ENCODE measurements at places on chromosomes 4 and X. TPM values are rescaled to one million over a fixed set of nuclear protein-coding genes. Genes with fewer than 3 reads are reported as not detected.
A peak's percentile ranks its signal among the peaks of the same experiment; 100 is the strongest.

DNA sequence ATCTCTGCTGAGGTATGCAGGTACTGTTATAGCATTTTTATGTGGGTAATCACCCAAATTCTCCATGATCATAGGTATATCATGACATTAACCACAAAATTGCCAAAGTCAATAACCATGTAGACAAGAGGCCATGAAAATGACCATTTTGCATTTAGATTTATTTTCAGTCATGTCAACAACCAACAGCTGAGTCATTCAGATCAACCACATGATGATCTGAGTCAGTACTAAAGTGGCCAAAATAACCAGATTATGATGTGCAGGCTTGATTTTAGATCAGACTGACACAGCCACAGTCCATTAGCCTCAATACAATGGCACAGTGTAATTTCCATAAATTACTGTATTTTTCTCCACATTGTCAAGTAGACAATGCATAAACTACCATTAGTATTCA, 240.5 kb downstream of the GRIA3 start:
- no peaks in the 10 kb centered on the region for H3K36me3 ChIP-seq
- no peak overlapping the region for H3K4me3 ChIP-seq
- H3K27me3 ChIP-seq = no peaks in the 10 kb centered on the region
- H3K27ac ChIP-seq = no peak overlapping the region
- DNase-seq = no peak

- H3K27ac ChIP-seq = no peak overlapping the region
- H3K36me3 ChIP-seq = no peaks in the 10 kb centered on the region
- H3K4me3 ChIP-seq = no peak overlapping the region
- no peaks in the 10 kb centered on the region for H3K4me1 ChIP-seq
- no peaks in the 10 kb centered on the region for H3K27me3 ChIP-seq
- no peak for DNase-seq
These were observed 81.5 kb downstream of the CLCN5 start for GRCh38 chrX:50003927-50004326.

DNA sequence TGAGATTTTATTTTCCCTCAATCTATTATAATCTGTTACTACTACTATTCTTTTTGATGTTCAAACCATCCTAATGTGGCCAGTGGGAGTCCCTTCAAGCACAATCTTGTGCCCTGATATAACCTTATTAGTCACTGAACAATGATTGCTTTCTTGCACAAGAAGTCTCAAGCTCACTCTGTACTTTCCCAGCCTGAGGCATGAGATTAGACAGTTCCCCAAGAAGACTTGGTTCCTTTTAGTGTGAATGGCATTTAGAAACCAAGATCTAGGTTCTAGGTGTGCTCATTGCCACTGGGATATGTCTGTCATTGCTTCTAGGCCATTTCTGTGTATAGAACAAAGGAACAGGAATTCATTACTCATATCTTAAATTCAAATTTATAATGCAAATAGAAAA, 28.0 kb upstream of the RBM41 start:
- H3K27ac ChIP-seq = no peak overlapping the region
- H3K27me3 ChIP-seq = peaks cover 2% of the 10 kb centered on the region
- H3K4me1 ChIP-seq = no peaks in the 10 kb centered on the region
- no peak for DNase-seq

DNA sequence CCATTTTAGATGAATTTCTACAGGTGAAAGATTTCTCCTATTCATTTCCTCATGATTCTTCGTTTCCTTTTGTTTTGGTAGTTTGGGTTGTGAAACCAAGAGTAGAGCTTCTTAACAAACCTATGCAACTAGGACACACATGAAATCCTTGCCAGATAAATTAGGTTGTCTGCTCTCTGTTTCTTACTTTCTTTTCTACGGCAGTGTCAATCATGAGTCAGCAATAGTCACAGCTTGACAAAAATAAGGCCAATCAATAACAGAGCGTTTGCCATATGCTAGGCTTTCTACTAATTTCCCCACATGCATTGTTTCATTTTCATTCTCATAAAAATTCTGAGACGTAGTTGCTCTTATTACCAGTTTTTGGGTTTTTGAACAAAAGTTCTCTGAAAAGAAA, 20.3 kb downstream of the CLRN2 start:
- H3K27ac ChIP-seq = no peak overlapping the region
- no peaks in the 10 kb centered on the region for H3K4me1 ChIP-seq
- no peak overlapping the region for H3K4me3 ChIP-seq
- DNase-seq = no peak
- H3K27me3 ChIP-seq = no peaks in the 10 kb centered on the region

GRCh38 chr4:126890994-126891393, 741.8 kb upstream of the INTU start:
- no peaks in the 10 kb centered on the region for H3K4me1 ChIP-seq
- no peak for DNase-seq
- no peaks in the 10 kb centered on the region for H3K36me3 ChIP-seq
- H3K4me3 ChIP-seq = no peak overlapping the region

DNA sequence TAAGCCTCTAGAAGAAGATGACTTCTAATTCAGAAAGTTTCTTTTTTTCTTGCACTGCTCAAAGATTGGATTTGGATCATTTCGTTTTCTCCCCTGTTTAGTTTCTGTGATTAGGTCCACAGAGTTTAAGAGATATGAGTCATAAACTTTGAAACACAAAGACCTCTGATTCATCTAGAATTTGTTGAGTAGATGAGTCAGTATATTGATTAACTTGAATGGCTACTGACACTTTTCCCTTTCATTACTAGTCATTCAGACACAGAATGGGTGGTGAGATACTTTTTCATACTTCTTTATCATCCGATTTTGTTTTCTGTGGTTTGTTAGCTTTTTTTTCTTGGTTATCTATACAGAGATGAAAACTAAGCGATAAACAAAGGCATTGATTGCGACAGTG, 34.1 kb upstream of the AFF2 start:
- no peaks in the 10 kb centered on the region for H3K27me3 ChIP-seq
- DNase-seq = no peak
- no peak overlapping the region for H3K27ac ChIP-seq
- H3K4me3 ChIP-seq = no peak overlapping the region
- no peaks in the 10 kb centered on the region for H3K36me3 ChIP-seq
- no peaks in the 10 kb centered on the region for H3K4me1 ChIP-seq

- no peaks in the 10 kb centered on the region for H3K4me1 ChIP-seq
- H3K27me3 ChIP-seq = no peaks in the 10 kb centered on the region
- no peak overlapping the region for H3K27ac ChIP-seq
- no peak for DNase-seq
- no peaks in the 10 kb centered on the region for H3K36me3 ChIP-seq
These were observed 243.9 kb upstream of the GYPA start for GRCh38 chr4:144384408-144384807.

DNA sequence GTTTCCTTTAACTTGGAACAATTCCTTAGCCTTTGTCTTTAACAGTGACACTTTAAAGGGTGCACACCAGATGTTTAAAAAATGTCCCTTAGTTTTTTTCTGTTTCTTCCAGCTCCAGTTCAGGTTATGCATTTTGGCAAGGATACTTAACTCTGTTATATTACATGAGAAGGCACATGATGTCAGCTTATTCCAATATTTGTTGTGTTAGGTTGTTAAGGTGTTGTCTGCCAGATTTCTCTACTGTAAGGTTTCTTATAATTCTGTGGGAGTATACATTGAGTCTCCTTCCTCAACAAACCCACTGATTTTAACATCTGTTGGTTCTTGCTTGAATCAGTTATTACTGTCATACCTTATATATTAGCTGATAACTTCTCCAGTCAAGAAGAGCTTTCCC, 33.3 kb downstream of the REST start:
- H3K27ac ChIP-seq = no peak overlapping the region
- H3K27me3 ChIP-seq = no peaks in the 10 kb centered on the region
- H3K4me3 ChIP-seq = no peak overlapping the region
- no peak for DNase-seq

DNA sequence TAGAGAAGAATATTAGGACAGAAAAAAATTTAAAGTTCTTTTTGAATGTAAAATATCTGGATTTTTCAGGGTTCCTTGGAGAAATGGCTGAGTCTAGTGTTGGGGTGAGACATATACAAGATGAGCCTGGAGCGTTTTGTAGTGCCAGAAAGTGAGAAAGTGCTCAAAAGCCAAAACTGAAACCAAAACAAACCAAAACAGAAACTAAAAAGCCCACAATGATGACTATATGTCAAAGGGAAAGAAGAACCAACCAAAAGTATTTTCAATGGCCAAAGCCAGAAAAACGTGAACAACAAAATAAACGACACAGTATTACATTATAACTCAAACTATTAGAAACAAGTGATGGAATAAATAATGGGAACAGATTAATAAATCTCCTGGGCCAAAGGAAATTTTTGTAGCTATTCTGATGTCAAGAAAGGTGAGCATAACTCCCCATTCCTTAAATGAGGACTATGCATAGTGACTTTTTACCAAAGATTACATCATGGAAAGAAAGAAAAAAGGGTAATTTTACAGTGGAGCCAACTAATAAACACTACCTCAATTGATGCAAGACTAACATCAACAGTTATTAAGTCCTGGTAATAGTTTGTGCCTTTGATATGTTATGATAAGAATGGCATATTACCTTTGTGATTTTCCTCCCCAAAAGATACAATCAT, 1137.6 kb downstream of the C4orf33 start:
- no peaks in the 10 kb centered on the region for H3K4me1 ChIP-seq
- no peak for DNase-seq
- no peak overlapping the region for H3K4me3 ChIP-seq
- no peak overlapping the region for H3K27ac ChIP-seq
- no peaks in the 10 kb centered on the region for H3K36me3 ChIP-seq
- no peaks in the 10 kb centered on the region for H3K27me3 ChIP-seq

GRCh38 chrX:10677490-10677889, 57.1 kb upstream of the MID1 start:
- H3K36me3 ChIP-seq = no peaks in the 10 kb centered on the region
- peak; percentile 22 for DNase-seq
- H3K27ac ChIP-seq = no peak overlapping the region

DNA sequence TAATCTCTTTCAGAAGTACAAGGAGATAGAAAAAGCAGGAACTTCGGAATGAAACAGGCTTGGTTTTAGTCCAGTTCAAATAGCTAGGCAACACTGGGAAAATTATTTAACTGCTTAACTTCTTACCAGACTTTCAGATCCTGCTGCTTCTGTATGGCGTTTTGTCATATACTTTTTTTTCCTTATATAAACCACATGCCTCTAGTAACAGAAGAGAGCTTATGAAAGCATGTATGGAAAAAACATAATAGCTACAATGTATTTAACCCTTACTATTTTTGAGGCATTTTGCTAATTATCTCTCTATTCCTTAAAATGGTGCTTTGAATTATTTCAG, 439.6 kb downstream of the INPP4B start:
- H3K27me3 ChIP-seq = no peaks in the 10 kb centered on the region
- no peaks in the 10 kb centered on the region for H3K36me3 ChIP-seq
- peak overlapping the region; percentile 90 for H3K27ac ChIP-seq
- peaks cover 3% of the 10 kb centered on the region for H3K4me1 ChIP-seq
- peak overlapping the region; percentile 11 for H3K4me3 ChIP-seq

DNA sequence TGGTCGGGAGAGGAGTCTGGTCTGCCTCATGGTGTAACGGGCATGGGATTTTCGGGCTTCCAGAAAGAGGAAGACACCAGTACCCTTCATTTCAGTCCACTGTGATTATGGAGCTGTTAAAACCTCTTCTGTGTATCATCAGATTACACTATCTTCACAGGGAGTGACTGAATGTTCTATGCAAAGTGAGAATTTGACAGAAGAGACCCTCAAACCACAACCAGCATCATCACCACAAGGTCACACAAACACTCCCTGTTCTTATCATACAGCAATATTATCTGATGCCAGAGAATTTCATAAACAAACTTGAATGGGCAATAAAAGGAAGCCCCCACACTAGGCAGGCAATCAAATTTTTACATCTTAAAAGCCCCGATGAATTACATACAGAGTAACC, 164.2 kb downstream of the PDGFRA start:
- no peak for DNase-seq
- no peak overlapping the region for H3K27ac ChIP-seq
- no peak overlapping the region for H3K4me3 ChIP-seq
- no peaks in the 10 kb centered on the region for H3K36me3 ChIP-seq
- no peaks in the 10 kb centered on the region for H3K4me1 ChIP-seq
- no peaks in the 10 kb centered on the region for H3K27me3 ChIP-seq

DNA sequence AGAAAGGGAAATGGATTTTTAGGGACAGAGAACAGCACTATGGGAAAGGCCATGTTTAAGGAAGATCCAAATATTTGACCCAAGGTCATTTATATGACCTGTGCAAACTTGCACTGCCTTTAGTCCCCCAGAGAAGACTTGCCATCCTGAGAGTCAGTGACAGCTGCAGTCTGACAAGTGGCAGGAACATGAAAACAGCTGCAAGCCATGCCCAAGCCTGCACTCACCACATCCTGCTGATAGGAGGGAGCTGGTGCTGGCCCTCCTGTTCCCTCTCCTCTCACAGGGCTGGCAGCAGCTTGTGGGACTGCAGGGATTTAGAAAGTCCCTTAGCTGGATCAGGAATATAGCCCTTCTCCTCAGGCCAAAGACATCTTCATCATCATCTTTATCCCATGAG, 187.7 kb downstream of the RAP1GDS1 start:
- no peak overlapping the region for H3K4me3 ChIP-seq
- H3K27ac ChIP-seq = no peak overlapping the region
- DNase-seq = no peak
- H3K36me3 ChIP-seq = no peaks in the 10 kb centered on the region

- no peak for DNase-seq
- no peak overlapping the region for H3K4me3 ChIP-seq
- H3K27me3 ChIP-seq = no peaks in the 10 kb centered on the region
These were observed 200.0 kb downstream of the PALLD start for GRCh38 chr4:168696826-168697225.

GRCh38 chr4:168432419-168433146, 47.7 kb downstream of the DDX60L start:
- DNase-seq = no peak
- no peaks in the 10 kb centered on the region for H3K27me3 ChIP-seq
- no peak overlapping the region for H3K4me3 ChIP-seq

DNA sequence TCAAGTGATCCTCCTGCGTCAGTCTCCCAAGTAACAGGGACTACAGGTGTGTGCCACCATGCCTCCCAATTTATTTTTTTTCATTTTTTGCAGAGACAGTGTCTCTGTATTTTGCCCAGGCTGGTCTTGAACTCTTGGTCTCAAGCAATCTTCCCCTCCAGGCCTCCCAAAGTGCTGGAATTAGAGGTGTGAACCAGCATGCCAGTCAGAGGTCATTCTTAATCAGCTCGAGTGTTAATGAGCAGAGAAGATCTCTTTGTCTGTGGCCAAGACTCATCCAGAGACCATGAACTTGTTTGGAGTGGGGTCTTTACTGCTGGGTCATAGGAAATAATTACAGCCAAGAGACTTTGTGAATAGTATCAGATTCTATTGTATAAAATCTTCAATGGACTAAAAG, 99.2 kb upstream of the AP1S2 start:
- no peaks in the 10 kb centered on the region for H3K36me3 ChIP-seq
- H3K27me3 ChIP-seq = peaks cover 14% of the 10 kb centered on the region
- H3K4me1 ChIP-seq = no peaks in the 10 kb centered on the region

Gene PNCK
- total RNA-seq = 24.2 TPM

Gene AMBN
- total RNA-seq = not detected

Gene CPLX1
- total RNA-seq = 15.4 TPM

Gene SPANXC
- total RNA-seq = not detected

Gene CXCL11
- 0.69 TPM for total RNA-seq

Gene DSPP
- total RNA-seq = 0.06 TPM
